ENCODE measurements at places on chromosomes 4 and X.
A peak's percentile ranks its signal among the peaks of the same experiment; 100 is the strongest.

GRCh38 chrX:122666601-122667000, 517.5 kb upstream of the GRIA3 start:
- DNase-seq: no peak

DNA sequence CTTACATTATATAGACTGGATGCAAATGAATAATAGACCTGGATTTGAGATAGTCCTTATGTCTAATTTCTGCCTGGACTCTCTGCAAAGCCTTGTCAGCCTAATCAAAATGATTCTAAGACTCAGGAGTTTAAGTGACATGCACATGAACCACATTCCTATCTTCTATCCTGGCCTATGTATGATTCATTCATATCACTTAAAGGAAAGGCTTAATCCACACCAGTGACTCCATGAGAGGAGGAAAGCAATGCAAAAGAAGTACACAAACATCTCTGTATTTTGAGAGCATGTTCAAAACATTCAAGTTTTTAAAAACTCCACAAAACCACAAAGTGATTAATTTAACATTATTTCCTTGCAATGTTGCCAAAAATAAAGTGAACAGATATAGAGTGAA, 14.6 kb downstream of the AMOT start:
- no peak for DNase-seq

DNA sequence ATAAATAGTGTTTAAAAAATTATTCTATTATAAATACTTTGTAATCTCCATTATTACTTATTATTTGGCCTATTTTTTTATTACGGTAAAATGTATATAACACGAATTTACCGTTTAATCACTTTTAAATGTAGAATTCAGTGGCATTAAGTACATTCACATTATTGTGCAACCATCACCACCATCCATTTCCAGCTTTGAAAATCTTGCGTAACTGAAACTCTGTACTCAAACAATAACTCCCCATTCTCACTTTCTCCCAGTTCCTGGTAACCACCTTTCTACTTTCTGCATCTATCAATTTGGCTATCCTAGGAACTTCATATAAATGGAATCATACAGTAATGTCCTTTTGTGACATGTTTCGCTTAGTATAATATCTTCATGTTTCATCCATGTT, 45.7 kb downstream of the PASD1 start:
- DNase-seq: no peak

GRCh38 chr4:14375816-14376215, 626.5 kb upstream of the CPEB2 start:
- DNase-seq: no peak

- DNase-seq: no peak
Measured at GRCh38 chr4:86586626-86587380, 7.3 kb upstream of the PTPN13 start.

DNA sequence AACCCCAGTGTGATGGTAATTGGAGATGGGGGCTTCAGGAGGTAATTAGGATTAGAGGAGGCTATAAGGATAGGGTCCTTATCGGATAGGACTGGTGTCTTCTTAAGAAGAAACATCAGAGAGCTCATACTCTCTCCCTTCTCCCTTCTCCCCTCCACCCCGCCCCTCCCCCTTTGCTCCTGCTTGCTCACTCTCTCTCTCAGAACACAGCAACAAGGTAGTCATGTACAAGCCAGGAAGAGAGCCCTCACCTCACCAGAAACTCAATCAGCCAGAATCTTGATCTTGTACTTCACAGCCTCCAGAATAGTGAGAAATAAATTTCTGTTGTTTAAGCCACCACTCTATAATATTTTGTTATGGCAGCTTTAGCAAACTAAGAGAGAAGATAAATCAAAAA, 4.5 kb downstream of the DDX60L start:
- DNase-seq: peak; percentile 9

DNA sequence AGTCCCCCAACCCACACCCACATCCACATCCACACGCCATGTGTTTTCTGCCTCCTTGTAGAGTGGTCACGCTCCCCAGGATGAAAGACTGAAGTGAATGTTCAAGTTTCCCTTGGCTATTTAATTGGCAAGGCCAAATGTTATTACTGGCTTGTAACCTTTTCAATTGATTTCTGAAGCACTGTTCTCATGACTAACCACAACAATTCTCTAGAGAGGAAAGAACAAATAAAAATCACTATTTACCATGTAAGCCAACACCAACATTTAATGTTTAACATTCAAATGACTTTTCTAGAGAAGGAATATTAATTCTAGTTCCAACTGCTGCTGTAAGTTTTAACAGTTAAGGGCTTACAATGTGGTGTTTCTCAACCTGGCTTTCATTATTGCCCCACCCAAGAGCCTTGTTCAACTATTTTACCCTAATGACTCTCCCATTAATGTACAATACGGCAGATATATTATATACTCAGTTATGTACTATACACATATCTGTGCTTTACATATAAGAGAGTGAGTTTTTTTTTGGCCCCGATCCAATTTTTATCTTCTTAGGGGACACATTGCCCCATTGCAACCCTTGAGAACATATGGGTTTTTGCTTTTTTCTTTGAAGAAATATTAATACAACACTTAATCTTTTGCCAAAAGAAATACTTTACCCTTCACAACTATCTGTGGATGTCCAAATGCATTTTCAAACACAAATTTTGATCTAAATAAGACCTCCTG, 46.5 kb downstream of the RELL1 start:
- no peak for DNase-seq

DNA sequence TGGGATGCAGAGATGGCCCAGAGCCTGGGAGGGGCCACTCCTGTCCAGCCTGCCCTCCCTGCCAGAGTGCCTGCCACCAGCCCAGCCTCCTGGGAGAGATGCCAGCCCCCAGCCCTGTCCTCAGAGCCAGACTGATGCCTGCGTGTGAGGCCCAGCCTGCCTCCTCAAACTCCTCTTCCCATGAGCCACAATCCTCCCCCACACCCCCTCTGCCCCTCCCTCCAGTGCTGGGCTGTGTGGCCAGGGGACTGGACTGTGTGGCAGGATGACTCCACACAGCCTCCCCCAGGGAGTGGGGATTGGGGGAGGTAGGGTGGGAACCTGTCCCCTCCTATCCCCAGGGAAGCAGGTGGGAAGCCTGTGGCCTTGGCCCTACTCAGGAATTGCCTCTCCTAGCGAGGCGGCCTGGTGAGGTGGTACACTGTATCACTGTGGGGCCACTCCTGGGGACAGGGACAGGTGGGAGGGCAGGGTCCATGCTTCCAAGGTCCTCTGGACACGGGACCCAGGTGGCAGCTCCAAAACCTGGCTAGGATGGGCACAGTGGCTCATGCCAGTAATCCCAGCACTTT, 4.3 kb upstream of the SH3BP2 start:
- no peak for DNase-seq

GRCh38 chrX:111483135-111483534, 28.3 kb upstream of the SERTM2 start:
- no peak for DNase-seq

DNA sequence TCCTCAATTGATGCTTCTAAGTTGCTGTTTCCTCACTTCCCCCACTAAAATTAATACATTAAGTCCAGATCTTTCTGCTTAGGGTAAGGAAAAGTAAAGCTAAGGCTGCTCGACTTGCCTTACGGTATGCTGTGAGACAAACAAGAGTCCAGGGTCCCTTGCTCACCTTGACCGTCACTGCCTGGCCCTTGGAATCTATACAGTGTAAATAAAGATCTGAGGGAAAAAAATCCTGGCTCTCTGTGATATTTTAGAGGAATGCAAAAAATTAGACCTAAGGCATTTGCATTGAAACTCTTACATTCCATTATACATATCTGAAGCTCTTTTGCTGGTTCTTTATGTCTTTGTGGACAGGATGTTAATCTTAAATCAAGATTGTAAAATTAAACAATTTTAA, 129.6 kb upstream of the HCCS start:
- no peak for DNase-seq

- no peak for DNase-seq
Measured at GRCh38 chr4:74338792-74339333, 26.1 kb upstream of the EREG start.

- no peak for DNase-seq
Measured at GRCh38 chr4:183394166-183394951, 50.1 kb upstream of the CDKN2AIP start.

DNA sequence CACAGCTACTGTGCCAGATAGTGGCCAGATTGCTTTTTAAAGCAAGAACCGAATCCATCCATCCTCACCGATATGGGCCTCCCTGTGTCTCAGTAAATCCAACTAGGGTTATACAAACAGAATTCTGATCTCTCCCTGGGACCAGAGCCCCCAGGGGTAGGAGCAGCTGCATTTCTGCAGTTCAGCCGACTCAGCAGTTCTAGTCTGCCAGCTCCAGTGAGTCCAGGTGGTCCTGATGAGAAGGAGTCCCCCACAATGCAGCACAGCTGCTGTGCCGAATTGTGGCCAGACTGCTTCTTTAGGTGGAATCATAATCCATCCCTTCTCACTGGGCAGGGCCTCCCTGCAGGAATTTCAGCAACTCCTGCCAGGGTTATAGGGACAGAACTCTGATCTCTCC, 532.9 kb downstream of the ACTRT1 start:
- DNase-seq: no peak

- no peak for DNase-seq
Measured at GRCh38 chr4:113016377-113016776, 33.1 kb upstream of the ANK2 start.

- no peak for DNase-seq
Measured at GRCh38 chr4:86334020-86334750, 25.7 kb downstream of the MAPK10 start.

GRCh38 chr4:88803600-88804096, 106.0 kb upstream of the NAP1L5 start:
- peak; percentile 56 for DNase-seq

GRCh38 chrX:106935175-106935574, 15.0 kb downstream of the CLDN2 start:
- no peak for DNase-seq

DNA sequence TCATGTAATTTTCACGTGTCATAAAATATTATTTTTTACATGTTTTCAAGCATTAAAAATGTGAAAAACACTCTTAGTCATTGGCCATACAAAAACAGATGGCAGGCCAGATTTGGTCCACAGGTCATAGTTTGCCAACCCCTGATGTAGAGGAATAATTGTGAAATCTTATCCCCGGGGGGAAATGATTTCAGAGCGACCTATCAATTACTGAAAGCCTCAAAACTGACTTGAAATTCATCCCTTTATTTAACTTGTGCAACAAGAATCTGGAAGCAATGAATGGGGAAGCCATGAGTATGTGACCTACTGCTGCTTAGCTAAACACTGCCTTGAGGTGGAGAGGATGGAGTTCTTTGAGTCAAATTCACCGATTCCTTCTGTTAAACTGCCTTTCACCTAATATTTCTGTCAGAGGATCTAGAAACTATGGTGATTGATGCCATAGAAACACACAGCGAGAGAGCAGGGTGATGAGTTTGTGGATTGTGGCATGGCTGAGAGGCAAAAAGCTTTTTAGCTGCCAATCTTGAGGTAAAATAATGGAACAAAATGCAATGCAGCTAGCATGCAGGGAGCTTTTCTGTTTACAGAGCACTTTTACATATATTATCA, 30.3 kb upstream of the BRS3 start:
- no peak for DNase-seq

DNA sequence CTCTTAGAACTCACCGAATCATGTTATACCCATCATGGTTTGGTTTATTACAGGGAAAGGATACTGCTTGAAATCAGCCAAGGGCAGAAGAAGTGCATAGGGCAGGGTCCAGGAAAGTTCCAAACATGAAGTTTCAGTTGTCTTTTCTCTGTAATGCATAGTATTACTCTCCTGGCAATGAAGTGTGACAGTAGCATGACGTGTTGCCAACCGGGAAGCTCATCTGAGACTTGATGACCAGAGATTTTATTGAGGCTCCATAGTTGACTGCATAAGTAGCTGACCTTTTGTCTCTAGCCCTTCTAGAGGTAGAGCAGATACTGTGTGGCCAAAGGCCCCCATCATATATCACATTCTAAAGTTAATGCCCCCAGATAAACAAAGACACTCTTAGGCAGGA, 72.1 kb downstream of the BEND4 start:
- no peak for DNase-seq

- DNase-seq: no peak
Measured at GRCh38 chrX:20378233-20378920, 111.7 kb upstream of the RPS6KA3 start.

DNA sequence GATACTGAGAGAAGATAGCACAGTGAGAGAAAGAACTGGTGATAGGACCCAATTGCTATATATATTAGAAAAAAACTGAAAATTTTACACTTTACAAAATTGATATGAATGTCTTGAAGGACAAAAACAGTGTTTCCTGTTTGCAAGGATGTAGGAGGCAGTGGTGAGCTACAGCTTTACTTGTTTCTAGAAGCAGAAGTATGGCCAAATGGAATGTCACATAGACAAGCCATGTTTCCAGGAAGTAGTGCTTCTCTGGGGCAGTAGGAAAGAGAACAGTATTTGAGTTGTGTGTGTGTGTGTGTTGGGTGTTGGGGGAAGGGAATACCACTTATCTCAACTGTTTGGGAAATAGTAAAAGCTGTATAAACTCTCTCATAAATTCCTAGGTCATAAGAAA, 60.9 kb upstream of the IBSP start:
- peak; percentile 2 for DNase-seq

GRCh38 chr4:85218756-85219155, 252.3 kb upstream of the WDFY3 start:
- DNase-seq: no peak

- no peak for DNase-seq
Measured at GRCh38 chr4:54661169-54661568, 3.4 kb downstream of the KIT start.

- no peak for DNase-seq
Measured at GRCh38 chr4:60396341-60397049, 803.6 kb upstream of the ADGRL3 start.

DNA sequence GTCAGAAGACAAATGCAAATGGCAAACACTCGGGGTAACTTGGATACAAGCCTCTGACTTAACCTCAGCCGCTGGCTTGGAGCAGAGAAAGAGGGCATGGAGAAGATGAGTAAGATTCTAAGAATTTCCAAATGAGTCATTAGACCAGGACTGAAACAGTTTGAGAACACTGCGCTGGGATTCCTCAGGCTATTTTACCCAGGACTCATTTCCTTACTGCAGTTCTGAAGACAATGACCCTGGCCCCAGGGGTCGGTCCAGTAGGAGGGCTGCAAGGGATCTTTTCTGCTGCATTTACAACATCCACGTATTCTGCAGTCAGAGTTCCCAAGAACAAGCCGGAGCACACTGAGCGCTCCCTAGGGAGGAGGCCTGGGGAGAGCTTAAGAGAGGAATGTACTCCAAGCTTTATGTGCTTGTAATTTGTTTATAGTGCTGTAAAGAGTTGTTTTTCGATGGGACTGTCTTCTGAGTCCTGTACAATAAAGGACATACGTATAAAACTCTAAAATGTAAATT, 27.3 kb upstream of the SORBS2 start:
- DNase-seq: peak; percentile 77

- DNase-seq: no peak
Measured at GRCh38 chr4:2372488-2373030, 45.9 kb downstream of the ZFYVE28 start.
